DMS53 (cell line): ENCODE measurements at places on chromosomes 12 and 14.

GRCh38 chr12:106093246-106093645 is 45.5 kb downstream of the NUAK1 start:
- no peak for DNase-seq

- peak; percentile 13 for DNase-seq
Observed at GRCh38 chr12:130668286-130669204, 47.6 kb downstream of the RIMBP2 start.

DNA sequence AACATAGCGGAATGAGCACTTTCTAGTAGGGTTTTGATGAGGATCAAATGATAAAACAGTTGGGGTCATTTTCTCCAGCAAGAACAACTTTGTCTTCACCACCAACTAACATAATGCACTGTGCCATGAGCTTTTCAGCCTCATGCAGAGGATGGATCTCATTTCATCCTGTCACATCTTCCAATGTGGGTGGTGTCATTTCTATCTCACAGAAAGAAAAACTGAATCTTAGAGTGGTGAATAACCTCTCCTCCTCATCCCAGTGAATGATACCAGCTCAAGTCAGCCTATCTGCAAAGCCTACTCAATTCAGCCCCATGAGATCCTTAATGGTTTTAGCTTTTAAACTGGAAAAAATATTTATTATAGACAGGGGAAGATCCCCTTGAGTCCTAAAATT is 1147.2 kb downstream of the VRK1 start:
- no peak for DNase-seq

DNA sequence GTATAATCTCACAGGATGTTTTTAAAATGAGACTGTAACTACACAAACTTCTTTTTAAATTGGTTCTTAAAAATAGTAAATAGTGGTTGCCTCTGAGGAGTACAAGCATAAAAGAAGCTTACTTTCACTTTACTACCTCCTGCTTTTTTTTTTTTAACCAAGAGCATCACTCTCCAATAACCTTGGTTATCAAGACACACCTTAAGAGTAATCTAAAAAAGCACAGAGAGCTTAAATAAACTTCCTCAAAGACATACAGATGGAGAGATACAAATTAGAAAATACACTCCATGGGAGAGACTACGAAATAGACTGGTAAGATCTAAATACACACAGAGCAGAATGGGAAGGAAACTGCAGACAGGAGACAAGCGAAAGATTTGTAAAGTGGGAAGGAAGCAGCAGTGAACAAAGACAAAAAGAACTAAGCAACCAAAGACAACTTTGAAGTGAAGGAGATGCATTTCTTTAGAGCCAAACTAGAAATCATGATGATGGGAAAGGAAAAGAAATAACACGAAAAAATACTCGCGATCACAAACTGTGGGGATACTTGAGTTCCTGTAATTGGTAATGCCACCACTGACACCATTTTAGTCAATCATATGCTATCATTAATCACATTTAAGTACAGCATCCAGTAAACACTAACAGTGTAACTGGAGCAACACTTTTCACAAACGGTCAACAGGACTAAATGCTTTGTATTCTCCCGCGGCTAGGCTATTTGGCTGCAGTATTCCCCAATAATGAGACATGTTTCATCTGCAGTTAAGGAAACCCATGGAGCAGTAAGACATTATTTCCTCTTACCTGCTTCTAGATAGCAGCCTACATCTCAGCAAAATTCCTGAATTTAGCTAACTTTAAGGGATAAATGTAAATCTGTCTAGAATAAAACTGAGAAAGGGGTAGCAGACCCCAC is 8.2 kb downstream of the SINHCAF start:
- peak; percentile 41 for DNase-seq

- peak; percentile 44 for DNase-seq
Observed at GRCh38 chr12:68189821-68190242, 30.3 kb upstream of the IFNG start.

DNA sequence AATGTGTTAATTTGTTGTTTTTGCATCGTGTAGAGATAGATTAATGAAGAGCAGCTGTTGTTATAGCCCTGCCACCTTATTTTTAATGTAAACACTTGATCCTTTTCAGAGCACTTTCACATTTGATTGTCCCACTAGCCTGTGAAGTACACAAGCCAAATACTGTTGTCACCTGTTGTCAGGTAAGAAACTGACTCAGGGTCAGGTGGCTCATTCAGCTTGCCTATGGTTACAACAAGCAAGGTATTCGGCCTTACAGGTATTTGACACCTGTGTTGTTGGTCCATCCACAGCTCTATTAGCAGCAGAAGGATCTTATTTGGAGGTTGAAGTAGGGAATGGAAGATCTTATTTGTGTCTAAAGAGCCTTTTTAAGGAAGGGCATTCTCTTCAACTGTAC is 108.9 kb downstream of the GPR135 start:
- peak; percentile 87 for DNase-seq

DNA sequence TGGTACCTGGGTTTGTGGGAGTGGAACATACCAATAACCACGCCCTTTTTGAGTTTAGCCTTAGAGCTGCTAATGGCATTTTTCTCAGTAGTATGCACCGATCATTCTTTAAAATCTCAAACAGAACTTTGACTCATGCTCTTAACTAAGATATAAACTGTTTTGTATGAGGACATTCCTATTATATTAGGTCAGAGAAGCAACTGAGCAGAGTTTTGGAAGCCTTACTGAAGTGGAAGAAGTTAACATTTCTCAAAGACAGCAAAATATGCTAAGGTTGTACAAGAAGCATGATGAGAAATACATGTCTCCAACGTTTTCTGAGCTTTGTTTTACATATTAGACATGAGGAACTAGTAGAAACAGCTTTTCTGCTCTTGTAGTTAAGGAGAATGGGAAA is 819.2 kb downstream of the FSCB start:
- no peak for DNase-seq

GRCh38 chr14:99206090-99206489 is 65.9 kb downstream of the BCL11B start:
- DNase-seq: no peak

DNA sequence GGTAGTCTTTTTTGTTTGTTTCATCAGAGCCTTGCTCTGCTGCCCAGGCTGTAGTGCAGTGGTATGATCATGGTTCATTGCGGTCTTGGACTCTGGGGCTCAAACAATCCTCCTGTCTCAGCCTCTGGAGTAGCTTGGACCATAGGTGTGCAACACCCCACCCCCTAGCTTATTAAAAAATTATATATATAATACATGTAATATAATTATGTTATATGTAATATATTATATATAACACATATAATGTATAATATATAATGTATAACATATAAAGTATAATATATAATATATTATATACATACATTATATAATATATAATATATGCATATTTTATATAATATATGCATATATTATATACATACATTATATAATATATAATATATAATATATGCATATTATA is 21.8 kb downstream of the LHX5 start:
- DNase-seq: no peak

- DNase-seq: no peak
Observed at GRCh38 chr14:55347748-55348147, 63.9 kb downstream of the ATG14 start.

DNA sequence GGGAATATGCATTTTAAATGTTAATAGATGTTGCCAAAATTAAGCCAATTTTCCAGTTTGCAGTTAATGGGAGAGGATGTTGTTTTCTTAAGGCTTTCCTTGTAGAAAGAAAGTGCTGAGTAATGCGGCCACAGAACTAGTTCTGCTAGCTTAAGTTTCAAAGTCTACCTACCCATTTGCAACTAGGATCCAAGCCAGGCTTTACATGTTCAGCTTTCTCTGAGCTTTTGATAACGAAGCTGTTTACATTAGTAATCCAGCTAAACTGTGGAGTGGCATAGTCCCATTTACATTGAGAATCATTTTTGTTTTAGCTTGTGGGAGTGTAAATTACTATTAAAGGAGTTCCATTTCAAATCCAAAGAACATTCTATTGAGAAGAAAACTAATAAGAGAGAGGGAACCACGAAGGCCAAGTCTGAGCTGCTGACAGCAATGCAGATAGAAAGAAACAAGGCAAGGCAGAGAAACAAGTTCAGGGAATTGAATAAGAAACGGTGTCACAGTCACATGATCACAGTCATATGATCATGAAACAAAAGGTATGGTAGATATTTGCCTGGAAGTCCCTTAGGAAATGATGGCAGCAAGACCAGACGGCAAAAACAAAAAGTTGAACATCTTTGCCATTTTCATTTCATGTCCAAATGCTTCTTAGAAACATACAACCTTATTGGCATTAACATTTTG is 274.9 kb downstream of the PAWR start:
- peak; percentile 84 for DNase-seq

- DNase-seq: peak; percentile 55
Observed at GRCh38 chr12:38282886-38283285, 33.7 kb upstream of the ALG10B start.

GRCh38 chr12:49730568-49731101 is 10.7 kb upstream of the TMBIM6 start:
- DNase-seq: peak; percentile 34

DNA sequence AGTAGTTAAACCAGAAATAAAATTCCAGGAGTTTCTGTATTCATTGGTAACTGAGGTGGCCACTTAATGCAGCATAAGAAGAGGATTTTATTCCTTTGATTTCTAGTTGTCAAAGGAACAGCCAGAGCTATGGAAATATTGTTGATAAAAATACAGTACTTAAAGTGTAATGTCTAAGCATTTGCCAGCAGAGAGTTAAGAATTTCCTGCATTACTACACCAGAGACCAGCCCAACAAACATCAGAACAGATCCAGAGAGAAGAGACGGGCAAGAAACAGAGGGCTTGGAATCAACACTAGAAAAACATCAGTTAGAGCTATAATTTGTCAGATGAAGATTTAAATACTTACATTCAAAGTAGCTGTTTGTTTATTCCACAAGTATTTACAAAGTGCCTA is 77.9 kb downstream of the ST8SIA1 start:
- DNase-seq: no peak

DNA sequence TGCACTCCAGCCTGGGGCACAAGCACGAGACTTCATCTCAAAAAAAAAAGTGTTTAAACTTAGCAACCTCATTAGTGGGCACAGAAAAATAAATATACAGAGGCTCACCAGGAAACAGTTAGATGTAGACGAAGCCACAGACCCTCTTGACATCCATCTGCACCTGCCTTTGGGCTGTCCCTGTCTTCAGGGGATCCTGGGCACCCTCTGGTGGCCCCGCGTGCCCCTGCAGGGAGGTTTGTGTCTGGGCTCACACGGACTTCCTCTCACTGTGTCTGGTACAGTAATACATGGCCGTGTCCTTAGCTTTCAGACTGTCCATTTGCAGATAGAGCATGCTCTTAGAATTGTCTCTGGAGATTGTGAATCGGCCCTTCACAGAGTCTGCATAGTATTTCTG is 916.5 kb downstream of the TMEM121 start:
- DNase-seq: peak; percentile 19

DNA sequence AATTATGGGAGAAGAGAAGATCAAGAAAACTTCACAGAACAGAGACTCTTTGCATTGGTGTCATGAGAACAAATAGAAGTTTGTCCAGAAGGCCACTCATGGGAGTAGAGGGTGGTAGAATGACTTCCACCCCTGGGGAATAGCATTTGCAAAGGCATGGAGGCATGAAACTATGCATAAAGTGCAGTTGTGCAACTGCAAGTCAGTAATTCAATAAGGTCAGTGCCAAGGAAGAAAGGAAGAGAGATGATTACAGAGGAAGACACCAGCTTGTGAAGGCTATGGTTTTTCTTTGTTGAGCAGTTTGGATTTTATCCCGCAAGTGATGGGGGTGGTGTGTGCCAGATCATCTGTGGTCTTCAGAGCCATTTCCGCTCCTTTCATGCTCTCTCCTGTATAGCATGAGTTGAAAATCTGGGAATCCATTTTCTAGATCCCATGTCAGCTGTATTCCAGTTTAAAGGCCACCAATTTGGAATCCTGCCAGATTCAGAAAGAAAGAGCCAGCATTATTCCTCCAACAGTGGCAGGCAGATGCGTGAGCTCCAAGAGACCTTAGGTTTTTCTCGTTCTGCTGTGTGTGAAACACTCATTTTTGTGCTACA is 67.6 kb upstream of the GRIN2B start:
- DNase-seq: no peak

DNA sequence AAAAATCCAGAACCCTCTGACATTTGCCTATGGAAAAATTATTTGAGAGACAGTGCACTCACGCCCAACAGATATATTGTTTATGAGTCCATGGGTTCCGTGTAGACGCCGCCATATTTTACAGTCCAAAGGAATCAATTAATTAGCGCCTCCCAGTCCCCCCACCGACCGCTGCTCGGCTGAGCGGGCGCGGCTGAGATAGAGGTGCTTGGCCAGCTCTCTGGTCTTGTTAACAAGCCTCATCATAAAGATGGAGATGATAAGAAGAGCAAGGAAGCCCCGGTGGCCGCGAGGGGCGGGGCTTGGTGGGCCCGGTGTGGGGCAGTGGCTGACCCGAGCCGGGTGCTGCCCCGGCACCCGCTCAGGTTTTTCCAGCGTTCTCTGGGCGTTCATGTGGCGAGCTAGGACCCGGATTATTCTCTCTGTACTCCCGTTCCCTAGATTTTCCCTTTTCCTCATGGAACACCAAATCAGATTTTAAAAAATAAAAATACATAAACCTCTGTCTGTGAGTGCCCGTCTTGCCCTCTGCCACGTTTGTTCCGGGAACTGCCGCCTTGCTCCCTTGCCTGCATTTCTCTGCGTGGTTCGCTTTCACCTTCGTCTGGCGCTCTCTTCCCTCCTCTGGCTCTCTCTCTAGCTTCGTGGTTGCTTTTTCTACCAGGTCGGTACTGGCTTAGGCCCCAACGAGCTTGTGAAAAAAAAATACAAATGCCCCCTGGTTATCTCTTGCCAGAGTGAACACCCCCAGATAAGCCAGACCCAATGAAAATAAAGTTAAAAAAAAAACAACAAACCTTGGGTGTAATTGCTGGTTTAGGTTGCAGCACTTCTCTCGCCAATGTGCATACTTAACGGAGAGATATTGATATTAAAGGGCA is 9.0 kb downstream of the HOXC12 start:
- no peak for DNase-seq

- DNase-seq: no peak
Observed at GRCh38 chr12:604956-605355, 58.3 kb downstream of the NINJ2 start.
